ENCODE measurements at places on chromosomes 4 and X. TPM values are rescaled to one million over a fixed set of nuclear protein-coding genes. Genes with fewer than 3 reads are reported as not detected.

The MAGEE2 gene
- not detected for total RNA-seq

The EDA gene
- total RNA-seq: 3.1 TPM

DNA sequence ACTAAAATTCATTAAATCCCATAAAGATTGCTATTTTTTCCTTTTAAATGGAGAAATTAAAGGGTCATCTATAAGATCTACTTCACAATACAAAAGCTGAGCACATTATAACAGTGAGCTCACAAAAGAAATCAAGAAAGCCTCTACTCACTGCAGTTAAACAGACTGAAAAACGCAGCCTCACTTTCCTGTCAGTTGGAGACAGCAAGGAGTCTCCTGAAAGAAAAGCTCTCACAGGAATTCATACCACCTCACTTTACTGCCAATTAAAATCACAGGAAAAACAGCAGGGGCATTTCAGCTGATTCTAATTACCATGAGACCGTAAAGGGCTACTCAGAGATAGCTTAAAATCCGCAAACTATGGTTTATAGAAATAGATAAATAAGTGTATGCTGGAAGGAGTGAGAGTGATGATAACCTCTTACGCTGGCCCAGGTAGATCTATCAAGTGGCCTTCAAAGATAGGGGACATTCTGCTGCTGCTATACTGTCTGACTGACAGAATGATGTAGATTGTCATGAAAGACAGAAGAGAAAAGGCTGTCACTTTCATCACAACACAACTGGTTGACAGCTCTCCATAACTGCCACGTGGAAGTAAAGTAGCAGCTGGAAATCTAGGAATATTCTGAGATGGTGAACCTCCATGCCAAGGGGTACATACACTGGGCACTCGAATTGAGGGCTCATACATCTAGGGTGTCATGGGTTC lies 1333.7 kb upstream of the DIAPH2 start:
- DNase-seq: no peak

- peak; percentile 24 for DNase-seq
These were observed 31.0 kb downstream of the RAB40A start for GRCh38 chrX:103488332-103488731.

GRCh38 chrX:105648732-105649131 lies 173.6 kb upstream of the NRK start:
- DNase-seq: no peak

DNA sequence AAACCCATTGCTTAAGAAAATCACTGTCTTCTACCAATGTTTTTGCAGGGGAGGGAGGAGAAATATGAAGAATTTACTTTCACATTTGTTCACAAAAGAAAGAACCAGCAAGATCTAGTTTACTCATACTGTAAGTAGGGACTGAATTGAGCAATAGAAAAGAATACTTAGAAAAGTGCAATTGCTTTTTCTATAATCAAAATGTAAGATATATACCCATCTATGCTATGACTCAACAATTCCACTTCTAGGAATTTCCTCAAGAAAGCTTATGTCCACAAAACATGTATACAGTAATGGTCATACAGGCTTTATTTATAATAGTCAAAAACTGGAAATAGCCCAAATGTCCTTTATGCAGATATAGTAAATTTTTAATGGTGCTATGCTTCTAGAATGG lies 196.4 kb downstream of the LRBA start:
- DNase-seq: peak; percentile 34

DNA sequence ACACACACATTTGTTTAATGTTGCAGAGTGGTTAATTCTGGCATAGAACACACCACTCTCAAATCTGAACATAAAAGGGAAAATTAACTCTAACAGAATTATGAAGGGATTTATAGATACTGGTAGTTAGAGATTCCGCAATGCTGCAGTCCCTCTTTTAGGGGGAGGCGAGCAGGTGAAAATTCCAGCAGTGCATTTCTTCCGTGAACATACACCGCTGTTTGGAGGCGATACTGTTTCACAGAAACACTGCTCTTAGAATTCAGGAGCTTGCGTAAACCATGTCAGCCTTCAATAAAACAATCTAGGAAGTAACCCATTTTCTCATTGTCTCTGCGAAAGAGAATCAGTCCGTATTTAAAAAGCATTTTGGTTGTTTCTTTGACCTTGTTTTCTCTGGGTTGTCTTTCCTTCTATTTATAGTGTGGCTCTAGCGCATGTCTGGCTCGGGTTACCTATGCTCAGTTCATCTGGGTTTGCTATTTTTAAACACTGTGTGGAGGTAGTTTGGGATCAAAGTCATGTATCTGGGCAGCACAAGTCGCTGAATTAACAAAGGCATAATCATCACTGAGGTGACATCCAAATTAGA lies 90.4 kb downstream of the GPAT3 start:
- no peak for DNase-seq

DNA sequence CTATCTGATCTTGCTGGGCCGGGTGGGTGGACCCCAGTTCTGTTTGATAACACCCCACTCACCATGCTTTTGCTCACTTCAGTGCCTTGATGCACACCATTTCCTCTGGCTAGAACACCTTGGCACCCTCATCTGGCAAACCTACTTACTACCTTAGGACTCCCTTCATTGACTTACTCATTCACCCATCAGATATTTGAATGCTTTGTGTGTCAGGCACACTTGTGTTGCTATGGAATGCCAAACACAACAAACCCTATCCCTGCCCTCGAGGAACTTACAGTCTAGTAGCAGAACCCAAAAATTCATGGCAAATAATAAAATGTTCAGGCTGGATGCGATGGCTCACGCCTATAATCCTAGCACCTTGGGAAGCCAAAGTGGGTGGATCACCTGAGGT lies 13.9 kb downstream of the CCNG2 start:
- DNase-seq: no peak

DNA sequence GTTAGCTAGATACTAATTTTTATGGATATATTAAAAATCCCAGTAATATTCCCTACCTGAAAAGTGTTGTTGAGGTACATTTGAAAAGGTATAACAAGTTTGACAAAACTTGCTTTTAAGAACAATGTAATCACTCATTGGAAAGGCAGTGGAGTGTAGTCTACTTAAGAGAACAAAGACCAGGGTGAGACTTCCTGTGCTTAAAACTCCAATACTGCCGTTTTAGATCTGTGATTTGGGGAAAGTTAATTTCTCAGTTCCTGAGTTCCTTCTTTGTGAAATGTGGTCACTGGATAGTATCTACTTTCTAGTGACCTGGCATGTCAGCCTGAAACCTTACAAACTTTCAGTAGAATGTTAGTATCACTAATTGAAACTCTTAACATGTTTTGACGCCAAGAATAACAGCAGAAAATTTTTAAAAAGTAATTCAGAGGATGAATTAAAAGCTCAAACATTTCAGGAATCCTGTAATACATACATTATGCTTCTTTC lies 56.8 kb downstream of the PCDH7 start:
- DNase-seq: no peak

DNA sequence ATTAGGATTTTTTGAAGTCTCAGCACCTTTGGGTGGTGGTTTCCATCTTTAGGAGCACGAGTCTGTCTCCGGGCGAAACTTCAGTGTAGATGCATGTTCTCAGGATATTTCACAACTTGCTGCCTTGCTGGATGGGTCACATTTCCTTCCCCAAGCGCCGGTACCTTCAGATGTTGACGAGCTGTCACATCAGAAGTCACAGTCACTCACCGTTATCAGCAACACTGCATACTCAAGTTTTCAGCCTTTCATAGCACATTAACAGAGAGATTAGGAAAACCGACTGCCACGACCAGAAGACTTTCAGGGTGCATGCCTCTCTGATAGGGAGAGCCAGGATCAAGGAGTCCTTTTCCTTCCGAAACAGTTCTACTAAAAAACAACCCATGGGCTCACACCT lies 77.8 kb downstream of the SHROOM2 start:
- no peak for DNase-seq

DNA sequence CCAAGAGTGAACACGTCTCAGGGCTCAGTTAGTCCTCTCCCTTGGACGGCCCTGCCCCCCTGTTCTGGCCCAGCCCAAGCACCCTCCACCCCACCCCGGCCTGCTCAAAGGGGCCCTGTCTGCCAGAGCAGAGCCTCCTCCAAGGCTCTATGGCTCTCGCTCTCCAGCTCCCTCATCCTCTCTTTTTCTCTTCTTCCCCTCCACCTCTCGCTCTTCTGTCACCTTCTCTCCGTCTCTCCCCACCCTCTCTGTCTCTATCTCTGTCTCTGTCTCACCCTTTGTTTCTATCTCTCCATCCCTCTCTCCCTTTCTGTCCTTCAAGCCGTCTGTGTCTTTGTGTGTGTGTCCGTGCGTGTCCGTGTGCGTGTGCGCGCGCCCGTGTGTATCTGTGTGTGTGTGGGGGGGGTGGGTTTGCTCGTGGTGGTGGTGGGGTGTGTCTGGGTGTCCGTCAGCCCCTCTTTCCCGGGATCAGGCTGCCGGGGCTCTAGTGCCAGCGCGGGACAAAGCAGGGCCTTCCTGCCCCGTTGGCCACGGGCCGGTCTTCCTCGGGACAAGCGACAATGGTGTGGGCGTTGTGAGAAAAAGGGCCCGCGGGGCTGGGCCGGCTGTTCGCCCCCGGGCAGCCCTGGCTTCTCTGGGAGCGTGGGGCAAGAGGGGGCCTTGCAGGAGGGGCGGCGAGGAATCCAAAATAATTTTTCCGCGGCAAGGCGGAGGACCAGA lies 8.7 kb downstream of the FRG2 start:
- no peak for DNase-seq

DNA sequence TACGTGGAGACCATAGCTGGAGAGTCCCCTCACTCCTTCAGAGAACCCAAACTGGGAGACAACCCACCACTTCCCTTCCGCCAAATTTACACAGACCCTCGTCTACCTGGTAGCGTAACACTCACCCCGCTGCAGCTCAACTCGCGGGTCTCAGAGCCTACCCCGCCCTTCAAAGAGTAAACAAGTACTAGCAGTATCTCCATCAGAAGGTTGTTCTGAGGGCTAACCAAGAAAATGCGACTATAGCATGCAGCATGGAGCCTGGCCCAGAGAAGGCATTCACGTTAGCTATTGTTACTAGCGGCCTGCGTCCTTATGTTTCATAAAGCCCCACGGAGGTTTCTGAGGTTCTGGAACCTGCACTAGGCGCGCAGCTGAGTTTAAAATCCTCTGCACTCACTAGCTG lies 531 bp upstream of the MANBA start:
- DNase-seq: peak; percentile 22

- DNase-seq: no peak
These were observed 366.2 kb upstream of the NR3C2 start for GRCh38 chr4:148808416-148808815.

- DNase-seq: no peak
These were observed 494.6 kb upstream of the ATOH1 start for GRCh38 chr4:93334003-93334402.

GRCh38 chr4:172153719-172154118 lies 340.5 kb downstream of the GALNTL6 start:
- DNase-seq: no peak

DNA sequence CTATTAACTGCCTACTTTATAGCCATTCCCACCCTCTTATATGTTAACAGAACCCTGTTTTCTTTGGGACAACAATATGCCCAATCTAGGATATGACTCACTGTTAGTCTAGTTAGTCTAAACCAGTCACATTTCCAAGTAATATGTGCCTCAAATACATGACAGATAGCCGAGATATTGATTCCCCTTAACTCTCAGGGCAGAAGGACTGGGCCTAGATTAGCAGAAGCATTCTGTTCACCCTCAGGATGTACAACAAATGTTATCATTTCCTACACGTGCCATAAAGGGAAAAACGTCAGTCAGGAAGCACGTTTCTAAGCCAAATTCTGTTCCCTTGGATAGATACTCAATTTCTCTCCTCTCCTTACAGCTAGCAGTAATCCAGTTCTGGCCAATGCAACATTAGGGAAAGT lies 114.1 kb downstream of the SLC10A7 start:
- peak; percentile 97 for DNase-seq

DNA sequence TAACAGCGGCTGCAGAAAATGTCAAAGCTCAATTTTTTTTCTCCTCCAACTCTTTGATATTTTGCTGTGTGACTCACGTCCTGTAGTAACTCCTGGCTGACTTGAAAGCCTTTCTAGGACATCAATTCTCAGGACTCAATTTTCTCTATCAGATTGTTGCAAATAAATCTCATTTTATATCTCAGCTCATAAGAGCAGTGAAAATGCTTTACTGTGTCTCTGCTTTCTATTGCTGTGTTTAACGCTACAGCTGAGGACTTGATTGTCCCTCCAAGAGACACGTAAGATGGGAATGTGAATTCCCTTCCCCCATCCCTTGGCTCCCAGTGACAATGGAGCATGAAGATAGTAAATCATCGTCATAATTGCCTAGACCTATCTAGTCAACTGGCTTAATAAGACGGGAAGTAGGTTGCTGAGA lies 20.5 kb upstream of the CBR4 start:
- DNase-seq: peak; percentile 57

GRCh38 chrX:48676893-48677270 lies 6.7 kb upstream of the WAS start:
- no peak for DNase-seq

GRCh38 chrX:41556958-41557357 lies 109.8 kb downstream of the NYX start:
- DNase-seq: no peak

- no peak for DNase-seq
These were observed 1759.1 kb downstream of the ARAP2 start for GRCh38 chr4:34485252-34485651.

- DNase-seq: peak; percentile 53
These were observed 91.1 kb upstream of the VEGFC start for GRCh38 chr4:176883681-176884418.

DNA sequence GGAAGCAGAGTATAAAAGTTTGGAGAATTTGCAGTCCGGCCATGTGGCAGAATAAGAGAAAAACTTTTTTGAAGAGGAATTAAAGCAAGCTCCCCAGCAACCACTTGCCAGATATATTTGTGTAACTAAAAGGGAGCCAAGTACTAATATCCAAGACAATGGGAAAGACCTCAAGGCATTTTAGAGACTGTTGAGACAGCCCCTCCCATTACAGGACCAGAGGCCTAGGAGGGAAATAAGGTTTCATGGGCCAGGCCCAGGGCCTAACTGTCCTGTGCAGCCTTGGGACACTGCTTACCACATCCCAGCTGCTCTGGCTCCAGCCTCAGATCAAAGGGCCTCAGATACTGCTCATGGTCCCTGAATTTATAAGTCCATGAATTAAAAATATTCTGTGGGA lies 659.4 kb downstream of the PCDH19 start:
- no peak for DNase-seq

DNA sequence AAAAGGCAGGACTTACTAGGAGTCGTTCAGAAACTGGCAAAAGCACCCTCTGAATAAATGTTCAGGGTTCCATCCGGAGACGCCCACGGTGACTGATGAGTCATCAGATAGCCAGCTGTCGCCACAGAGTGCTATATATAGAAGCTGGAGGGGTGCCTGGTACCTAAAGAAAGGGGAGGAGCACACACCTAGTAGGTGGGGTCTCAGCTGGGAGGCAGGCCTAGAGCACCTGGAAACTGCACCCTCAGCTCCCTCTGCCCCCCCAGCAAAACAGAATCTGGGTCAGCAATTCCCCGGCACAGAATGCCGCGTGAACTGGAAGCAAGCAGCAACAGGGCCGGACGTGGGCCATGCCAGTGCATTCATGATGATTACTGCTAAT lies 242.0 kb downstream of the BCOR start:
- peak; percentile 52 for DNase-seq

All from dermis blood vessel endothelial cell (primary cell).